ENCODE measurements at places on chromosomes 2 and 18. TPM values are rescaled to one million over a fixed set of nuclear protein-coding genes. Genes with fewer than 3 reads are reported as not detected.

GRCh38 chr2:99187011-99187410 lies 6.0 kb downstream of the MRPL30 start:
- no peak for DNase-seq

GRCh38 chr18:68121826-68122225 lies 593.1 kb downstream of the TMX3 start:
- no peak for DNase-seq

DNA sequence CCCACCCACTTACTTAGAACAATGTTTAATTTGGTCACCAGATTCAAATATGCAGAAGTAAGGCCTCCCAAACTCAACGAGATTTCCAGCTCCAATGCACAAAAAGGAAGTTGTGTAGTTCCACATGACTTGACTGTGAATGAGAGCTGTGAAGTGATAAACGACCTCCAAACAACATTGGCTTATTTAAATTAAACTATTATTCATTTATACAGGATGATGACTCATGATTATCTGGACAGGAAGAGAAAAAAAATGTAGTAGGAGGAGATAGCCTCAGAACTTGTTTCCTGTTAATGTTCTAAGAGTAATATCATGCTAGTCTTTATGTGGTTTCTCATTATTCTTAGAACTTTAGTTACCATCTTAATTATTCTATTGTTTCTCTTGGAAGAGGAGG lies 237.3 kb downstream of the C1D start:
- DNase-seq, result no peak

APCDD1 gene
- total RNA-seq, result 0.51 TPM

- DNase-seq, result no peak
Observed at GRCh38 chr2:149188291-149188690, 142.1 kb upstream of the LYPD6 start.

- no peak for DNase-seq
Observed at GRCh38 chr18:55243857-55244256, 284.6 kb upstream of the CCDC68 start.

NEUROD1 gene
- not detected for total RNA-seq

GRCh38 chr18:68354176-68354575 lies 360.7 kb downstream of the TMX3 start:
- no peak for DNase-seq

- no peak for DNase-seq
Observed at GRCh38 chr2:102708847-102709559, 52.8 kb upstream of the TMEM182 start.

KCNS3 gene
- 16.2 TPM for total RNA-seq

- no peak for DNase-seq
Observed at GRCh38 chr2:127950264-127950663, 64.5 kb upstream of the AMMECR1L start.
